ENCODE measurements at places on chromosomes 2 and 18.
A peak's percentile ranks its signal among the peaks of the same experiment; 100 is the strongest.

DNA sequence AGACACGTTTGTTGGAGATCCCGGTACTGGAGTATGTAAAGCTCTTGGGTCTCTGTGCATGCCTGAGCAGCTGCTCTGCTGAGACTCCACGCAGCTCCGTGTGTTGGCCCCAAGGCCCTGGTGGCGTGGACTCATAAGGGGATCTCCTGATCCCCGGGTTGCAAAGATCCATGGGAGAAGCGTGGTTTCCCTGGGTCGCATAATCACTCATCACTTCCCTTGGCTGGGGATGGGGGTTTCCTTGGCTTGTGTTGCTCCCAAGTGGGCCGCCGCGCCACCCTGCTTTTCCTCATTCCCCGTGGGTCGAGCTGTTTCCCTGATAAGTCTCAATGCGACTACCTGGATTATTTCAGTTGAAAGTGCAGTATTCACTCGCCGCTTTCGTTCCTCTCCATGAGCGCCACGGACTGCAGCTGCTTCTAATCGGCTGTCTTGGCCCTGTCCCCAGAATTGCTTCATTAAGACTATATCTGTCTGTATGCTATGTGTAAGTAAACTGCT is 76.0 kb downstream of the EPC2 start:
- DNase-seq = no peak

DNA sequence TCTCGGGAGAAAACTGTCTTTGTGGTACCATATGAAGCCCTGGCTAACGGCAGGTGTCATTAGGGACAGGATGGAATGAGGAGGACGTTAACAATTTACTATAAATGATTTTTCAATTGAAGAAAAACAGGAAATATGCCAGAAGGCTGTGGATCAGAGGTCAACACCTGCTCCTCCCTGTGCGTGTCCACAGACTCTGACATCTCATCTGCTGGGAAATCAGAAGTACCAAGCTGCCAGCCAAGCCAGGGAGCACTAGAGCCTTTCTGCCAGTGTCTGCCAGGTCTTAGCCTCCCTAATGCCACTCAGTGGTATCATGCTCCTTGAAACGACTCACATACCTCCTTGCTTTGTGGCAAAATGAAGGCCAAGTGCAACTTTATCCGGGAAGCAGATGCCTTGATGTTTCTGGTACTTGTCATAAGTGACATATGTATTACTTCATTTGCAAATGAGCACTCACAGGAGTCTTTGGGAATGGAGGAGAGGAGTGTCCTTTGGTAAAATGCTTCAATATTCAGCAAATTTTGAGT is 541.1 kb downstream of the SATB2 start:
- no peak for DNase-seq

GRCh38 chr2:37585295-37585908 is 86.0 kb downstream of the CDC42EP3 start:
- DNase-seq = no peak

DNA sequence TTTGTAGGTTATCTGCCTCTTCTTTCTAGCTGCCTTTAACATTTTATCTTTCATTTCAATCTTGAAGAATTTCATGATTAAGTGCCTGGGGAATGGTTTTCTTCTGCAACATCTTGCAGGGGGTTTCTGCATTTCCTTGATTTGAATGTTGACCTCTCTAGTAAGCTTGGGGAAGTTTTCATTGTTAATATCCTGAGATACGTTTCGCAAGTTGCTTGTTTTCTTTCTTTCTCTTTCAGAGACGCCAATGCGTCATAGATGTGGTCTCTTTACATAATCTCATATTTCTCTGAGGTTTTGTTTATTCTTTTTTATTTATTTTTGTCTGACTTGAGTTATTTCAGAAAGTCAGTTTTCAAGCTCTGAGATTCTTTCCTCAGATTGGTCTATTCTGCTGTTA is 225.7 kb downstream of the XIRP2 start:
- no peak for DNase-seq

DNA sequence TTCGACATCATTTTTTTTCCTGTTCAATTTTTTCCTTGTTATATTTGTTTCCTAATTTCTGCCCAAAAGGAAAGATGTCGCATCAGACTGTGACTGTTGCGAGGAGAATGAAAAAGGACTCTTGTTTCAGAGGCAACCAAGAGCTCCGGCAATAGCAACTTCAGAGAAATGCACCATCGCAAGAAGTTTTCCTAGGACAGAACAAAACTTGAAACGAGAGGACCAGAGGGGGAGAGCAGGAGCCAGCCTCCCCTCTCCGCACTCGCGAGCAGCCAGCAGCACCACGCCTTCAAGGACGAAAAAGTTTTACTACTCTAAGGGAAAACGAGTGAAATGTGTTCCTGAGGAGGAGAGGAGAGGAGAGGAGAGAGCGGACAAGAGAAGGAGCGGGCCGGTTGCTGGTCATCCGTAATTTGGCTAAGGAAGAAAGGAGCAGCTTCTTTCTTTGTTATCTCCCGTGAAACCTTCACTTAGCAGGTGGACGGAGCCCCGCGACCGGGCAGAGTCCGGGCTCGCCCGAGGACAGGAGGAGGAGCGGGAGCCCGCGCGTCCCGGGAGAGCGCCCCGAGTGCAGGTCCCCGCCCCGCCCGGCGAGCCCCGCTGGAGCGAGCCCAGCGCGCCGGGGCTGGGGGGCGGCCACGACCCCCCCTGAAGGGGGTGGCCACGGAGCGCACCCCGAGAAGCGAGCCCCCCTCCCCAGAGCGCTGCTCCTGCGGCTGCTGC is 744 bp downstream of the POU3F3 start:
- no peak for DNase-seq

DNA sequence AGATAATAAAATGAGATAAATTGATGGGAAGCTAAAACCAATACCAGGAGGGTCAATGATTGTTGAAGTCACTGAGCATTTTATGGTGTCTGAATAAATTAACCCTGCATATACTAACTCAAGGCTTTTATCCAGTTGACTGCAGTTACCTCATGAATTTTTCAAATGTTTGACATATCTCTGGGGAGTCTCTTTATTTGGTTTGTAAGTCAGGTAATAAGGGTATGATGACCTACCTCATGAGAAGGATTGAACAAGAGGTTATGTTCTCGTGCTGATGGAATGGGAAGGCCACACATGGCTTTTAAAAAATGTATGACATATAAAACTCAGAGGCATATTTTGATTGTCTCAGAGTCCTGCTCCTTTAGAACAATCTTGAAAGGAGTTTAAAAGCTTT is 237.6 kb downstream of the THSD7B start:
- DNase-seq = no peak

- peak; percentile 22 for DNase-seq
Measured at GRCh38 chr2:106160786-106161261, 33.3 kb downstream of the UXS1 start.

GRCh38 chr2:69604836-69605235 is 38.7 kb downstream of the AAK1 start:
- no peak for DNase-seq

DNA sequence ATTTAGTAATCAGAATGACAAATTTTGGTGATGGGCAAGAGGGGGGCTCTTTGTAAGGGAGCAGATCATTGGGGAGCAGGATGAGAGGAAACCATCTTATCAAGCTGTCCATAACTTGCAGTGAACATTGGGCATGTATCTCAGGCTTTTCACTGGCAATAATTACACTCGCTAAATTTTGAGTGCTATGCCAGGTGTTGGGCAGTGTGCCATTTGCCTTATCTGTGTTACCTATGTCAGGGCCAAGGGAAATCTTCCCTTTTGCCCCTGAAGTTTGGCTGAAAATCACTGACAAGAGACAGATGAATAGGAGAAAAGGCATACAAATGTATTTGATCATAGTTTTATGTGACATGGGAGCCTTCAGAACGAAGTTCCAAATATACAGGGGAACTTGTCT is 39.0 kb downstream of the NOSTRIN start:
- DNase-seq = no peak

DNA sequence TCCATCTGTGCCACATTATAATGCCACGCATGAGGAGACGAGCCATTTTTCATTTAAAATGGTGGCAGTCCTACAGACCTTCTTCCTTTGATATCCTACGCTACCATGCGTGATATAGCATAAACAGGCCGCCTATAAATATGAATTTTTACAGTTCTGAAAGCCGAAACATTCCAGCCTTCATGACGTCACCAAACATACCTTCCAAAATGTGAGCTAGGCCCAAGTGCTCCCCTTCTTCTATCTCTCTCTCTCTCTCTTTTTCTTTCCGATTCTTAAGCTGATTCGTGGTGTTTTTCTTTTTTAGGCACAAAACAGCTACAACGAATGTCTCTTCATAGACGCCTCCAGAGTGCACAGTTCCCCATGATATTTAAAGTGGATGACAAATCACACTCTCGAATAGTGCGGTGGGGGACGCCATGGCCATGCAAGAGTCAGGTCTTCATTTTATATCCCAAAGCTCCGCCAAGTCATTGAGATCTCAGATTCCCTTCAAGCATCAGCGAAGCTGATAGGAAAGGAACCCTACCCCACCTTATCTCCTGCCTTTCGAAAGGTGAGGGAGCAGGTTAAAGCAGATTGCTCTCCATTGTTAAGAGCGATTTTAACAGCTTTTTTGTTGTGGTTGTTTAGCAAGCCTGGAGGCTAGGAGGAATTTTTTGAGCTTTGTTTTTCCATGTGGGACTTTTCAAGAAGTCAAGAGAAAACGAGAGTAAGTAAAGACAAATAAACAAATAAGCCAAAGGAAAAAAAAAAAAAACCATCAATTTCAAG is 436.3 kb downstream of the CMPK2 start:
- no peak for DNase-seq

- DNase-seq = no peak
Measured at GRCh38 chr18:23884681-23885375, 129.7 kb upstream of the TTC39C start.

DNA sequence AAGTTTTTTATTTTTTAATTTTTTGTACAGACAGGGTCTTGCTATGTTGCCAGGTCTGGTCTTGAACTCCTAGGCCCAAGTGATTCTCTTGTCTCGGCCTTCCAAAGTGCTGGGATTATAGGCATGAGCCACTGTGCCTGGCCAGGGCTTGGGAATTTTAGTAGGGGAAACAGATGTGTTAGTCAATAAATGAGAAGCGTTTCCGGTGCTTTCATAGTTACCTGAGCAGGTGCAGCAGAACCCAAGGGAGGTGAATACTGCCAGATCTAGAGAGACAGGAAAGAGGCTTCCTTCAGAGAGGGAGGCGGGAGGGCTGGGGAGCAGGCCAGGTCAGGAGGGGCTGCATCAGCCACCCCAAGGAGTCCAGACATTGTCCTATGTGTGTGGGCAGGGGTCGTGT is 30.5 kb upstream of the IMPA2 start:
- DNase-seq = no peak

DNA sequence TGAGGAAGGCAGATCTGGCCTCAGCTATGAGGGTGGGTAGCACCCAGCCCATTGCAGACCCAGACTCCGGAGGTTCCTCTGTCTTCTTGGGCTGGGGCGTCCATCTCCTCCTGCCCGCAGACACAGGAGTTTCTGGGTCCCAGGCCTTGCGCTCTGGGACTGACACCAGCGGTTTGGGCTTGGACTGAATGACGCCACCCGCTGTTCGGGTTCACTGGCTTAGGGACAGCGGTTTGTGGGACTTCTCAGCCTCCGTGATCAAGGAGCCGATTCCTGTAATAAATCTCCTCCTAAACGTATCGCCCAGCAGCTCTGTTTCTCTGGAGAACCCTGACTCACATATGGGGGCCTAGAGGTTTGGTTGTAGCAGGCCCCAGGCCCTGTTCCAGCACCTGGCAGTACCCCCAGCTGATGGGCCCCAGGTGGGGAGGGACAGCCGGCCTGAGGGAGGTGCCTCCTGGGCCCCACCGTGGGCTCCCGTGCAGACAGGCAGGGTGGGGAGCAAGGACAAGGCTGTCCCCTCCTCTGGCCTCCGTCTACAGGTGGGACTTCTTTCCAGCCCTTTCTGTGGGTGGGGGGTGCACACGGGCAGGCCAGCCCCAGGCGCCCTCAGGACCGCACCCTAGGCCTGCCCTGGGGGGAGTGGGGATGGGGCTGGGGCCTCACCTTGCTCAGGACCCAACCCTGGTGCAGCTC is 4.5 kb upstream of the AQP12A start:
- DNase-seq = no peak

DNA sequence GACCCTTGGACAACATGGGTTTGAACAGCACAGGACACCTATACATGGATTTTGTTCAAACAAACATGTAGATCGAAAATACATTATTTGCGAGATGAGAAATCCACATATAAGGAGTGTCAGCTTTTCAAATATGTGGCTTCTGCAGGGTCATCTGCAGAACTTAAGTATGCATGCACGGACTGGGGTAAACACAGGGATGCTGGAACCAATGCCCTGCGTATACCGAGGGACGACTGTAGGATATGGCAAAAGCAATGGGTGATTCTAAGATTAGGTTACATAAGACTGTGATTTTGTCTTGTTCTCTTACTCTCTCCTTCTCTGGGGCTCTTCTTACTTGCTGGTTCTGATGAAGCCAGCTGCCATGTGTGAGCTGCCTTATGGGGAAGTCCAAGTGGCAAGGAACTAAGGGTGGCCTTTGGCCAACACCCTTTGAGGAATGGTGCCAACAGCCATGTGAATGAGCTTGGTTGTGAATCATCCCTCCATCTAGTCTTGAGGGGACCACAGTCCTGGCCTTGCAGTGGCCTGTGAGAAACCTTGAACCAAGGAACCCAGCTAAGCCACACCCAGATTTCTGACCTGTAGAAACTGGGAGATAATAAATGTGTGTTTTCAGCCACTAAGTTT is 66.5 kb downstream of the EVA1A start:
- DNase-seq = no peak

GRCh38 chr2:69977186-69977585 is 15.8 kb upstream of the ASPRV1 start:
- no peak for DNase-seq

- no peak for DNase-seq
Measured at GRCh38 chr18:61842146-61842545, 50.7 kb downstream of the RNF152 start.

DNA sequence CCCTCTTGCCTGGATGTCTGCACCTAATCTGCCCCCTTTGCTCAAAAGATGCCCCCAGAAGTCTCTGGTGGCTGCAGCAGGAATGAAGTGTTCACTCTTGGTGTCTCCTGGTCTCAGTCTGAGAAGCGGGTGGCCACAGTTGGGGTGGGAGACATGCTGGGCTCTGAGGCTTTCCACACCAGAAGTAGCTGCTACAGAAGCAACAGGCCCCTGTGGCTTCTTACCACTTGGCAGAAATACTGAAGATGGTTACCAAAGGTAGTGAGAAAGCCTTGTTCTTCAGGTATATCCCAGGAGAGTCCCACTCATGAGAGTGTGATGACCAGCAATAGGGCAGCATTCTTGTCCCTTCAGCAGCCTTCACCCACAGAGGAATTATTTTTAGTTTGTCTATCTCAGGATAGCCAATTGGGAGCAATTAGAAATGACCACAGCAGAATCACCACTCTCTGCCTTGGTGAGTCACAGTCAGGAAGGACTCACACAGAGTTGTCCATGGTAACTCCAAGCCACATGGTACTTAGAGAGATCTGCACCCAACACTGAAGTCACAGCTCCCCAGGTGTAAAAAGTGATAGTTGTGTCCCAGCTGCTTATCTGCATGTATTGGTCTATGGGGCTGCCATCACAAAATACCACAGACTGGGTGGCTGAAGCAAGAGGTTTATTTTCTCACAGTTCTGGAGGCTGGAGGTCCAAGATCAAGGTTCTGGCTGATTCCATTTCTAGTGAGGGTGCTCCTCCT is 169.8 kb upstream of the ID2 start:
- DNase-seq = no peak
